ENCODE measurements at places on chromosomes 6 and 20.

DNA sequence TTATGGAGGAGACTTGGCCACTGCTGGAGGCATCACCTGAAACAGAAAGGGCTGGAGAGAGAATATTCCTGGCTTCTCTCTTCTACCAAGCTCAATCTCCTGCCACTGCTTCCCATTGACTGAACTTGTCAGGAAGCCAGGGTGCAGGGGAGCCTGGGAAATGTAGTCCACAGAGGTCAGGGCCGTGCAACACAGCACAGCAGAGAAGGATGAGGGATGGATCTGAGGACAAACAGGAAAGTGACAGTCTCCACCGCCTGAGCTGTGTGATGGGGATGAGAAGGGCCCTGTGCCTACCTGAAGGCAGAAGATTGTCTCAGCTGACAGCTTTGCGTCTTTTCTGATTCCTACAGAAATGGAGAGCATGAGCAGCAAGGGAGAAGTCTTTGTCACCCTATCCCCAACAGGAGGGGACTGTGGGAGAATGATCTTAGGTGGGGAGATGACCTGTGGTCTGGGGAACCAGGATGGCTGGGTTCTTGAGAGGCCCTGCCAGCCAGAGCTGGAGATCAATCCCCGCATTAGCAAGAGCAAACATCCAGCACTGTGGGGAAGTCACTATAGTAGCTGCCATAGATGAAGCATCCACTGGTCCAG, 114.2 kb downstream of the SNX5 start:
- DNase-seq: no peak

- DNase-seq: no peak
Measured at GRCh38 chr20:37317316-37317715, 27.9 kb downstream of the MANBAL start.

DNA sequence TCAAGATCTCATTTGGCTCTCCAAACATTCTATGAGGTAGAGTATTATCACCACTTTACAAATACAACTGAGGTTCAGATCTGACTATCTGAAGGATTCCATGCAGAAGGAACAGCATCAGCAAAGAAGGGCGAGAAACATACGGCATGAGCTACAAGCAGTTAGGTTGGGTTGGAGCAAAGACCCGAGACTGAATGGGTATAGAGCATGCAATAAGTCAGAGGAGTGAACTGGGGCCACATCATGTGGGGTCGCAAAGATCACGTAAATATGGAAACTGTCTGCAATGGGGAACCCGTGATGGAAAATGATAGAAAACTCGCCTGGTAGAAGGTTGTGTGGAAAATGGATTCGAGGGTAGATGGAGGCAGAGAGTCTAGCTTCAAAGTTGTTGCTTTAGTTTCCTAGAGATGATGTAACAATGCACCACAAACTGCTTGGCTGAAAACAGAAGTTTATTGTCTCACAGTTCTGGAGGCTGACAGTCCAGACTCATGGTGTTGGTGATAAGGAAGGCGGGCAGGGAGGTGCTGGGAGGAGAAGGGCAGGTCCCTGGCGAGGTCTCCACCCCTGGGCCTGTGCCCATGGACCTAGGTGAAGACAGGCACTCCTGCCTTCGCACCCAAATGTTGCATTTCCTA, 44.3 kb upstream of the BCLAF1 start:
- DNase-seq: no peak

DNA sequence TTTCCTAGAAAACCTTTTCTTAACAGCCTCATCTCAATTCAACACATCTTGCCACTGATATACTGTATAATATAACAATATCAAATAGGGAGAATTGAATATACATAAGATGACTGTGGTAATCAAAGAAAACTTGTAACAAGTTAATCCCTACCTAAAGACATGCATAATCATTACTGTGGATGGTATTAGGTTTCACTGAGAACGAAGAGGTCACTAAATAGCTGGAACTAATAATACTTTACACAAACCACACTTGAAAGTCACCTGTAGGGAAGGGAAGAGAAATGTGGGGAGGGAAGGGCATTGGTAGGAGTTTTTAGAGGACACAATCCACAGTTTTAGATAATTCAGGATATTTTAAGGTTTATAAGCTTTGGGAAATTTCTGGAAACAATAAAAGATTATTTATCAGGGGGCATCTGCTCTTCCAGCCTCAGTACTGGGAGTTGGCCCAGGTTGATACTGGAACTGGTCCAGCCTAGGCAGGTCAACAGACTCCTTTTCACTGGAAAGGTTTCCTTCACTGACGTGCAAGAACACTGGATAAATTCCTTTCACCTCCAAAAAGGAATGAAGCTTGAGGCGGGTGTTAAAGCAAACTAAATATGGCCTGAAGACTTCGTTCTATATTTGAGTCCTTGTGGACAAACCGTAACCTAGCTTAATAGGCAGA, 44.0 kb downstream of the MAP7 start:
- DNase-seq: no peak

DNA sequence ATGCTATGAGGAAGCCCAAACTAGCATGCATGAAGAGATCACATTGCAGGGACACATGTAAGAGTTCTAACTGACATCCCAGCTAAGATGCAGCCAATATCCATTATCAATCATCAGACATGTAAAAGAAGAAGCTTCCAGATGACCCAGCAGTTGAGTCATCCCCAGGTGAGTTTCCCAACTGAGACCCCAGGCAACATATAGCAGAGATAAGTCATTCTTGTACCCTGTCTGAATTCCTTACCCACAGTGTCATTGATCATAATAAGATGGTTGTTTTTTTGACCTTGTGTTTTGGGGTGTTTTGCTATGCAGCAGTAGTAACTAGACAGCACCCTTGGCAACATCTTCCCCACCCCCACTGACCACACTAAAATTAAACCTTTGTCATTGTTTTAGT, 18.9 kb downstream of the SIRPD start:
- DNase-seq: no peak

DNA sequence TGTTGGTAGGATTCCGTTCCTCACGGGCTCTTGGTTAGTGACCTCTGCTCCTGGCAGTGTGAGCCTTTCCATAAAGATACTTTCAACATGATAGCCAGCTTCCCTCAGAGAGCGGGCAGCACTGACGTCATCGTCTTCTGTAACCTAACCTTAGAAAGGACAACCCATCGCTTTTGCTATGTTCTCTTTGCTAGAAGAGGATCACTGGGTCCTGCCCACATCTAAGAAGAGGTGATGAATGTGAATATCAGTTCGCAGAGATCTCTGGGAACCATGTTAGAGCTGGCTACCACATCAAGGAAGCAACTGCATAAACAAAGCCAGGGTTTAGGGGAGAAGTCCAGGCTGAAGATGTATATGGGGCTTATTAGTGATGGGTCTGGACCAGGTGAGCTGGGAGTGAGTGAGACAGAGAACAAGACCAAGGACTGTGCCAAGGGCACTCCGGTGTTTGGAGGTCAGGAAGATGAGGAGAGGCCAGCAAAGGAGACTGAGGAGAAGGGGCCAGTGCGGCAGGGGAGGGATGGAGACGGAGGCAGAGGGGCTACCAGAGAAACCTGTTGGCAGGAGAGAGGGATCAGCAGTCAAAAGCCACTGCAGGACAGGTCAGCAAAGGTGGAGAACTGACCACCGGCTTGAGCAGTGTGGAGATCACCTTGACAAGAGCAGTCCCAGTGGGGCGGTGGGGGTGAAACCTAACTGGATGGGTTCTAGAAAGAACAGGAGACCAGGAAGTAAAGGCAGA, 39.7 kb downstream of the PIM1 start:
- DNase-seq: no peak

- no peak for DNase-seq
Measured at GRCh38 chr20:3461911-3462677, 8.7 kb upstream of the ATRN start.

Measured in neuronal stem cell (in vitro differentiated cells).